ENCODE measurements at places on chromosomes 7 and 10.

GRCh38 chr7:101378751-101379174, 16.1 kb downstream of the COL26A1 start:
- DNase-seq = no peak

DNA sequence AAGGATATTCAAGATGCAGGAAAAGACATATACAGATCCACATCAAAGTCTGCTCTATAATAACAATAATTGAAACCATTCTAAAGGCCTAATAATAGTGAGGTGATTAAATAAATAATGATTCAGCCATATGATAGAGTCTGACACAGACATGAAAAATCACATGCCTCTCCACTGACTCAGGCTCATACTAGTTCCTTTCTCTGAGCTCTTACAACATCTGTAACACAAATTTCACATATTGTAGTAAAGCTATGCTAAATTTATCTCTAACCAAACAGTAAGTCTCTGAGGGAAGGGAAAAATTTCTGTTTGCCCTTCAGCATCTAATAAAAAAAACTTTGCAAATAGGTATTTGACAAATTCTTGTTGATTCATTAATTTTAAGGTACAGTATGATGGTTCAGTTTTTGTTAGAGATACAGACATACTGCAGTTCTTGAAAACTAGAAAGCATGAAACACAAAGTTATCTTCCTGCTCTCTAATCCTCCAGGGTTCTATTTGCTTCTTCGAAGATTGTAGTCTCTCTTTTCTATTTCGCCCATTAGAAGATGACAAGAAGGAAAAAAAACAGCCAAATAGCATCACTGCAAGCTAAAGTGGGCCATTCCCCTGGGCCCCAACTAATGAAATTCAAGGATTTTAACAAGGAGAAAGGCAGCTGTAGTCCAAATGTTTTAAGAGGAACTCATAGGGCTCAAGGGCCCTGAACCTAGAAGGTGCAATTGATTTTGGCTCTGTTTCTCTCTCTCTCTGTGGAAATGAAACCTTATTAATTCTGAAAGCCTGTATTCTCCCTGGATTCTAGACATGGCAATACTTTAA, 53.9 kb downstream of the CUBN start:
- no peak for DNase-seq

DNA sequence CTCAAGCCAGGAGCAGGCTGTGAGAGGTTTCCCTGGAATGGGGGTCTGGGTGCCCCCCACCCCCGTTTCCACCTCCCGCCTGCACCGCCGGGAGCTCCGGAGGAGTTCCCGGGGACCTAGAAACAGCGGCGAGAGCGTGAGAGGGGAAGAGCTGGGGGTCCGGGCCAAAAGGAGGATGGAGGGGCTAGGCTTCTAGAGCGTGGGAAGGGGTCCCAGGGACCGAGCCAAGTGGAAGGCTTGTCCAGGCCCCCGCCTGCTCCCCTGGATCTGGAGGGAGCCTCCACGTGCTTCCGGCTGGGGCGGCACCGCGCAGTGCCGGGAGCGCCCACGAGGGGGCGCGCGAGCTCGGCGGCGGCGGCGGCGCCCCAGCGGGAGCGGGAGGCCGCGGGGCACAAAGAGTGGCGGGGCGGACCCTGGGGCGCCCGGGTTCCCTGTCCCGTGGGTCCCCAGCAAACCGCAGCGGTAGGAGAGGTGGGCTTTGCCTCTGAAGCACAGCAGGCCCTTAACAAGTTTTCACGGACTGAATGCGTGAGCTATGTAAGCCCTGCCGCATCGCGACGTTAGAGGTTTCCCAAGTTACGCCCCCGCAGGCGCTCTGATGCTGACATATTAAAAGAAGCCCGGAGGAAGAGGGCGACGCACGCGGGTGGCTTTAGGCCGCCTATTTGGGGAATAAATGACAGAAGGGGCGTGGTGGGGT, 104.4 kb upstream of the LRRC4 start:
- DNase-seq = peak; percentile 77

- no peak for DNase-seq
Measured at GRCh38 chr7:50397320-50397970, 52.7 kb downstream of the FIGNL1 start.

DNA sequence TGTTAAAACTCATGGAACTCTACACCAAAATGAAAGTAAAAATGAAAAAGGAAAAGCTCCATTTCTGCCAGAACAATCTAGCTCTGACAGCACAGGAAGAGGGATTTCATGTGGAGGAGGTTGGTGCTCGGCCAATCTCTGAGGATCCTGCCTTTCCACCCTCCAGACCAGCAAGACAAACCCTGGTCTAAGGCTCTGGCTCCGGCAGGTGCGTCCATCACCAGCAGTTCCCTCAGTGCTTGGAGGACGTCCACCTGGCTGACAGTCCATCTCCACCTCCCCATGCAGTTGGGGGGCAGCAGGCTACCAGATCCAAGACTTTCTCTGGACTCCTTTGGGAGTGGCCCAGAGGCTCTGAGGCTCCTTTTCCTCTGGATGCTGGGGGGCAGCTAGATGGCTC, 25.0 kb upstream of the LOXL4 start:
- DNase-seq = no peak

- no peak for DNase-seq
Measured at GRCh38 chr7:53315981-53316380, 280.5 kb downstream of the POM121L12 start.

GRCh38 chr10:132396494-132397035, 435 bp upstream of the PWWP2B start:
- DNase-seq = peak; percentile 63

GRCh38 chr7:97280950-97281349, 163.5 kb downstream of the SDHAF3 start:
- DNase-seq = no peak

- no peak for DNase-seq
Measured at GRCh38 chr7:114691605-114692004, 230.3 kb upstream of the MDFIC start.
